ENCODE measurements at places on chromosomes 6 and 20. TPM values are rescaled to one million over a fixed set of nuclear protein-coding genes. Genes with fewer than 3 reads are reported as not detected.

The SALL4 gene
- not detected for total RNA-seq

The C6orf141 gene
- not detected for total RNA-seq

The LY6G5C gene
- total RNA-seq, result 5.4 TPM

The C20orf144 gene
- 0.12 TPM for total RNA-seq

The METTL24 gene
- total RNA-seq, result not detected

The SIRPD gene
- total RNA-seq, result not detected

The MAN1A1 gene
- total RNA-seq, result 34.2 TPM

The GSTA3 gene
- total RNA-seq, result not detected

The TLDC2 gene
- total RNA-seq, result not detected

The OR2B6 gene
- not detected for total RNA-seq

The KIF25 gene
- not detected for total RNA-seq

The PTCRA gene
- not detected for total RNA-seq

The TAGAP gene
- total RNA-seq, result 46.8 TPM

The MOG gene
- not detected for total RNA-seq

The FNDC1 gene
- total RNA-seq, result not detected

The NINL gene
- total RNA-seq, result 1.6 TPM

The FGD2 gene
- 9.3 TPM for total RNA-seq

The PTGIS gene
- total RNA-seq, result not detected

The VSX1 gene
- not detected for total RNA-seq

The LY6G6C gene
- total RNA-seq, result not detected

The KIAA0408 gene
- 0.67 TPM for total RNA-seq

The TRIM15 gene
- not detected for total RNA-seq

The ZNF322 gene
- total RNA-seq, result 8.7 TPM

The SNAP91 gene
- total RNA-seq, result not detected

The TBXT gene
- total RNA-seq, result not detected

The KDM1B gene
- total RNA-seq, result 8.1 TPM

The ZNF391 gene
- 0.71 TPM for total RNA-seq

The FYN gene
- total RNA-seq, result 443 TPM

The OR12D3 gene
- total RNA-seq, result not detected

The DPPA5 gene
- total RNA-seq, result not detected

The ULBP1 gene
- total RNA-seq, result 1.5 TPM

The ENPP1 gene
- 9.5 TPM for total RNA-seq

The C6orf52 gene
- 4.0 TPM for total RNA-seq

The SOX18 gene
- total RNA-seq, result not detected

The C20orf141 gene
- total RNA-seq, result not detected

The GNAS gene
- 740 TPM for total RNA-seq

The TCP11 gene
- not detected for total RNA-seq

The CEP162 gene
- total RNA-seq, result 6.9 TPM

The FILIP1 gene
- total RNA-seq, result not detected

The BTNL2 gene
- total RNA-seq, result not detected

The KHDC1L gene
- total RNA-seq, result not detected

The CD24 gene
- 1.2 TPM for total RNA-seq

The SIRPA gene
- 1.0 TPM for total RNA-seq

The ISM1 gene
- total RNA-seq, result not detected

The RAB23 gene
- total RNA-seq, result 1.7 TPM

The NNAT gene
- 0.71 TPM for total RNA-seq

The GCNT2 gene
- total RNA-seq, result 6.9 TPM

The SLC22A7 gene
- total RNA-seq, result not detected

The SSTR4 gene
- not detected for total RNA-seq

The NFKBIL1 gene
- total RNA-seq, result 16.8 TPM

The EPPIN gene
- total RNA-seq, result not detected

The PLA2G7 gene
- not detected for total RNA-seq

The SIRT5 gene
- total RNA-seq, result 6.9 TPM
